ENCODE measurements at places on chromosomes 4 and X.

- no peak for DNase-seq
These were observed 135.7 kb downstream of the QDPR start for GRCh38 chr4:17376205-17376604.

DNA sequence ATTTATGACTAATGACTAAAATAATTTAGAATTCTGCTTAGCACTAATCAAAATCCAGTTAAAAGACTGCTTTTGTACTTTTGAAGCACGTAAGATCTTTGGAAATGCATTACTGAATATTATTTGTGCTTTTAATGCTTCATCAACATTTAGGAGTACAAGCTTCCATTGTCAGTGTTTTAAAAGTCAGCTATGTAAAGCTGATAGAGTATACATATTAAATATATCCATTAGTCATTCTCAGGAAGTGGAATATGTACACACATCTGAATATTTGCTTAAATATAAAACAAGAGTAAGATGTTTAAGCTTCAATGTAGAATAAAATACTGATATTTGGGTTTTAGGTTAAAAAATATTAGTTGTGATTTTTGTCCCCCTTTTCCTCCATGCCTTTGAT lies 54.1 kb downstream of the ANK2 start:
- DNase-seq, result no peak

DNA sequence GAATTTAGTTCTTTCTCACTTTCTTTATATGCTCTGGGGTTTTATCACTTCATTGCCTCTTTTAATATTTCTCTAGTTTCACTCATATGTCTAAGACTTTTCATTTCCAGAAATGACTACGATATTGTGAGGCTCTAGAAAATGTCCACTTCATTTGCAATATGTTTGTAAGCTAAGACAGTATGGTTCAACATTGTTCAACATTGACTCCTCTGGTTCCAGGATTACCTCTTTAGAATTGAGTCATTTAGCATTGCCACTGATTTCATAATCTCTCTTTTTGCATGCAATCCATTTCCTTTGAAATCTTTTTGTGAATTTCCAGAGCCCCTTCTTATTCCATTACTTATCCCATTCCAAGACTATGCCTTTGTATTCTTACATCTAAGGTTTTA lies 32.3 kb downstream of the BBS12 start:
- no peak for DNase-seq

DNA sequence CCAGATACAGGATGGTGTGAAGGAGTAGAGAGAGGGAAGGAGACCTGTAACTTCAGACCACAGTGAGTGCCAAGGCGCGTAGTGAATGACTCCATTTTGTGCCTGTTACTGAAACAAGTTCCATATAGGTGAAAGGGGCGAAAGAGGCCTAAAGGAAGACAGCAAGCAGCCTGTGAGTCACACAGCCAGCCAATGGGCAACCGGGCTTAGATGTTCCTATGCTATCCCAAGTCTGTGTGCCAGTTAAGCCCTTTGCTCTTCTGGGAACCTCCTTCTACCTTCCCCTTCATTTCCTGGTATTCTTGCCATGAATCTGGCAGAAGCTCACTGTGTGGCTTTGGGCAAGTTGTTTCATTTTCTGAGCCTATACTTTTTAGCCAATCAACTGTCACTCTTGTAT lies 161.8 kb upstream of the LDB2 start:
- no peak for DNase-seq

- DNase-seq, result no peak
These were observed 94.0 kb upstream of the TEX13A start for GRCh38 chrX:105314458-105314857.

- DNase-seq, result no peak
These were observed 99.4 kb upstream of the MAB21L2 start for GRCh38 chr4:150482581-150482980.

- DNase-seq, result no peak
These were observed 88.6 kb upstream of the TMEM164 start for GRCh38 chrX:109914114-109914849.

DNA sequence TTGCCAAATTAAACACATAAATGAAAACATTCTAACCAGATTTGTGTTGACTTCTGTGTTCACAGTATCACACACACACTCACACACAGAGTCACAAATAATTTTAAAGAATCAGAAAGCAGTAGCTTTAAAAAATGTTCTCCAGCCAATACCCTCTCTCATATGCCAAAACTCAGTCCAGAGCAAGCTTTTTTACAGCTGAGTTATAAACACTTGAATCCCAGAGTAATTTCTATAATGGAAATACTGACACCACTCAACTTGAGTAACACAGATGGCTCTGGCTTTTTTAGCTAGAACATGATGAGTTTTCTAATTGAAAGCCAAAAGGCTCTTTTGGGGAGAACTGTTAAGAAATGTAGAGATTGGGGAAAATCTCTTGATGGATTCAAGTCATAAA lies 100.8 kb downstream of the DOCK11 start:
- no peak for DNase-seq

DNA sequence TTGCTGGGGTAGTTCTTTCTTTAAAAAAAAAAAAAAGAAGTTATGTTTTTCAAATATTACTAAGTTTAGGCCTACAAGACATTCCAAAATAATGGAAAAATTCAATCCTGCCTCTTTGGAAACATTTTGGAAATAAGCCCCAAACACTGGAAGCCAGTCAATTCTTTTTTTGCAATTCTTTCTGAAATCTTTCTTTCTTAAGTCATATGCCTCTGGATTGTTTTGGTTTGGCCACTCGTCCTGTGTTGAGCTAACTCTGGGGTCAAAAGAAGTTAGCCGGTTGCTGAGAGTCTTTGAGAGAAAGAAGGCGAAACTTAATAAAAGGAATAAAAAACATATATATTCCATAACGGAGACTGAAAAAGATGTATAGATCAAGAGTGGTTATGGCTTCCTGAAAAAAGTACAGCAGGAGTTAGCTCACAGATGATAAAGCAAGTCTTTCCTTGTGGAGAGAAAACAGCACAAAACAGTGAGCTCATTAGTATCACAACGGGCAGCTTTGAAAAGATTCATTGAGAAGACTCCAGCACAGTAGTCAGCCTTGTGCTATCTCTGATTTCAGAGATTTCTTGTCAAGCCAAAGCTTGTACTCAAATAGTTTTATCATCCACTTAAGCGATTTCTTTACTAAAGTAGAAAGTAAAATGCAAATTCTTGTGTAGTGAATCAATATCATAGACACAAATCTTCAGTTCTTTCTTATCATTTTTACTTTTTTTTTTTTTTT lies 64.8 kb downstream of the PLS3 start:
- no peak for DNase-seq
